ENCODE measurements at places on chromosomes 7 and 10.

- no peak for DNase-seq
Measured at GRCh38 chr7:117249696-117250095, 73.2 kb downstream of the WNT2 start.

DNA sequence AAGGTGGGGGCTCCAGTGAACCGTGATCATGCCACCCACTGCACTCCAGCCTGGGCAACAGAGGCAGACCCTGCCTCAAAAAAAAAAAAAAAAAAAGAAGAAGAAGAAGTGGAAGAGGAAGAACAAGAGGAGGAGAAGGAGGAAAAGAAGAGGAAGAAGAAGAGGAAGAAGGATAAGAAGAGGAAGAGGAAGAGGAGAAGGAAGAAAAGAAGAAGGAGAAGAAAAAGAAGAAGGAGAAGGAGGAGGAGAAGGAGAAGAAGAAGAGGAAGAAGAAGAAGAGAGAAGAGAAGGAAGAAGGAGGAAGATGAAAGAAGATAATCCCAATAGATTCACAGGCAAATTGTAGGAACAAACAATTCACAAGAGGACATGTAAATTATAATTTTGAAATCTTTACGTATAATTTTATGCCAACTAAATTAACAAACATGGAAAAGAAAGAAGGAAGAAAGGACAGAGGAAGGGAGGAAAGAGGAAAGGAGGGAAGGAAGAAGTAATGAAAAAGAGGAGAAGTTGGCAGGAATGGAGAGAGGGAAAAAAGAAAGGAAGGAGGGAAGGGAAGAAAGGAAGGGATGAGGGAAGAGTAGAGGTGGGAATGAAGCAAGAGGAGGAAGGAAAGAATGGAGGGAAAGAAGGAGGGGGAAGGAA lies 3.5 kb downstream of the SVOPL start:
- DNase-seq = no peak

GRCh38 chr10:64558094-64558835 lies 1037.1 kb downstream of the REEP3 start:
- no peak for DNase-seq

- no peak for DNase-seq
Measured at GRCh38 chr7:29109358-29109757, 37.0 kb downstream of the CPVL start.

GRCh38 chr10:1643161-1643907 lies 94.0 kb downstream of the ADARB2 start:
- no peak for DNase-seq

DNA sequence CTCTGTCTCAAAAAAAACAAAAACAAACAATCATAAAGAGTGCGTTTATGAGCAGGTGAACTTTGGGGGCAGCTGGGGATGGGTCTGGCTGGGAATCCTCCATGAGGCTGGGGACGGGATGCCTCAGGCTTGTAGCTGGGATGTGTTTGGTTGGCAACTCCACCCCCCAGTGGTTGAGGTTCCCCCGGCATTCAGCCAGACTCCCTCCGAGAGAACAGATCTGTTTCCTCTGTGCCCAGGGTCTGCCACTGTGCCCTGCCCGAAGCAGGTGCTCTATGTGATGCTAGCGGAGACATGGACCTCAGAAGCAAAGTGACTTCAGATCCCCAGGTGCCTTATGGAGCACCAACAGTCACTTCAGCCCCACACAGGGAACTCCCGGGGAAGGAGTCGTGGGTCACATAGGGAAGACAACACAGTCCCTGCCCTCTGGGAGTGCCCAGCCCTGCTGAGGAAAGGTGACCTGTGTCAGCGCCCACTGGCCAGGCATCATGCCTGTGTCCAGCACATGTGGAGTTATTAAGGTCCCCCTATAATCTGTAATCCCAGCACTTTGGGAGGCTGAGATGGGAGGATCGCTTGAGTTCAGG lies 29.3 kb upstream of the GTF2IRD1 start:
- DNase-seq = no peak

GRCh38 chr10:43327986-43328385 lies 43.5 kb upstream of the FXYD4 start:
- no peak for DNase-seq

DNA sequence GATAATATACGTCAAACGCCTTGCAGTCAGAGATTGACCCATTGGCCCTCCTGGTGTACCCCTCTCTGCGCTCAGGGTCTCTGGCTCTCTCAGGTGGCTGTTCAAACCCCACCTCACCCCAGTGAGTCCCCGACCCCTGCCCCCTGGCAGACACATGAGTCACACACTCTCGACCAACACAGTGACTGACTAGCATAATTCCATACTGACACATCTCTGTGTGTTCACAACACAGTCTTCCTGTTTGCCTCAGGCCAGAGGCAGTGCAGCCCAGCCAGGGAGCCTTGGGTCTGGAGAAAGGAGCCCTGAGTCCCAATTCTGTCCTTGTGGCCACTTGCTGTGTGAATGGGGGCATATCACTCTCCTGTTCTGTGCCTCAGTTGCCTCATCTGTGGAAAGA lies 40.1 kb downstream of the PALD1 start:
- DNase-seq = peak; percentile 72

GRCh38 chr7:151206914-151207313 lies 3.4 kb downstream of the H2BK1 start:
- DNase-seq = no peak

All from brain microvascular endothelial cell (primary cell).